ENCODE measurements at places on chromosomes 6 and 20.

DNA sequence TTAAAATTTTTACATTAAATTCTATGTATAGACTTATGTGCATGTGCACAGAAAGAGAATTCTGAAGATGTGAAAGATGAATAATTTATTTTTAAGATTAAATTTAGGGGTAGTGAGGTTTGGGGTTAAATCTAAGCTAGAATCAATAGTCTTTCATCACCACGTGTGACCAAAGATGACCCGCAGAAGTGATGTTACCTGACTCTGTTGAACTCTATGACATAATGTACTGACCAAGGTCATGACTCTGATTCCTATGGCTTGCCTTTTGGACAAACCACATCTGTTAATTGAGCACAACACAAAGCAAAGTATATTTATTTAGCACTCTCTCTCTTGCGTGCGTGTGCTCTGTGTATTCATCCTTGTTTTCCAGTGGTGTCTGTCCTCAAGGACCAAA lies 150.6 kb downstream of the BACH2 start:
- DNase-seq = no peak

DNA sequence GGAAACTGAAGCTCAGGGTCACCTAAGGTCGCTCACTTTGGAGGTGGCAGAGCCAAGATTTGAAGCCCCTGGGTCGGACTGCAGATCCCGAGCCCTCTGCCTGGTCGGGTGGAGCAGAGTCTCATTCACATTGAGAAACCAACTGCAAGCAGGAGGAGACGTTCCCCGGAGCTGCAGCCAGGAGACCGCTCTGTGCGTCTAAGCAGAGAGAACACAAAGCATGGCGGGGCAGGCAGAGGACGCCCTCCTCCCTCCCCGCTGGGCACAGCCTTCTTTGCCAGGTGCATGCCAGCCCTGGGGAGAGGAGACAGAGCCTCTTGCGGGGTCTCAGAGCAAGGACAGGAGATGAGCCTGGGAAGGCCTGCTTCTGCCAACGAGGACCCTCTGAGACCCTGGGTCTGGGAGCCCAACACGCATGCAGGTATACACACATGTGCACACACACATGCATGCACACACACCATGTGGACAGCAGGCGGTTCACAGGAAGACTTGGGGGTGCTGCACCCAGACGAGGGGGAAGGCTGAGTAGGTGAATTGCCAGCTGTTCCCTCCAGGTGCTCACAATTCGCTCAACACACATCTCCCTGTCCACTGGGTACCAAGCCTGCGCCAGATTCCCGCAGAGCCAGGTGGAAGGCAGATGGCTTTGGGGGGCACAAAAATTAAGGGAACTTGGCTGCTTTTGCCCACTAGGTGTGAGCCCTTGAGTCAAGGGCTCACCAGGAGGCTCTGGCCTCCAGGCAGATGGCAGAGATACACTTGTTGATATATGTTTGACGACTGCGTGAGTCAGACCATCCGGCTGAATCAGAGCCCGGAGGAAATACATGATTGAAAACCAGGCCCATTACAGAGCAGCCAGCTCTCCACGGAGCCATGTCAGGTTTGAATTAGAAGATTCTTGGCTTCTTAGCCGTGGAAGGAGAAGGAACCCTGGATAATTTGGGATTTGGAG lies 5.5 kb upstream of the NTSR1 start:
- no peak for DNase-seq

GRCh38 chr20:63475209-63475608 lies 2.8 kb upstream of the KCNQ2 start:
- no peak for DNase-seq

- DNase-seq = no peak
These were observed 20.6 kb upstream of the QKI start for GRCh38 chr6:163393923-163394322.

DNA sequence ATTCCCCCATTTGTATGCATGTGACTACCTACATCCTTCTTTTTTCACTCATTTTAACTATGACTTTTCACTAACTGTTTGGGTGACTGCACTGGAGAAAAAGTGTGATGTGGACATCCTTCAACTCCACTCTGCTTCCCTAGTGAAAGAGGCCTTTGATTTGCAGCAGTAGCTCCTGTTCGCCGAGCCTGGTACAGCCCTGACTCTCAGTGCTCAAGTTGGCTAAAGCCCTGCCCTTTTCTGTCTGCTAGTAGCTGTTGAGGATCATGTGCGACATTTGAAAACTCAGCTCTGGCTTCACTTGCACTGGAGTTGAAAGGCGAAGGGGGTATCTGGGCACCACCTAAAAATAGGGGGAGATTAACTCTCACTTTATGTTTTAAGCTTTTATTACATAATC lies 42.1 kb downstream of the DAAM2 start:
- no peak for DNase-seq

DNA sequence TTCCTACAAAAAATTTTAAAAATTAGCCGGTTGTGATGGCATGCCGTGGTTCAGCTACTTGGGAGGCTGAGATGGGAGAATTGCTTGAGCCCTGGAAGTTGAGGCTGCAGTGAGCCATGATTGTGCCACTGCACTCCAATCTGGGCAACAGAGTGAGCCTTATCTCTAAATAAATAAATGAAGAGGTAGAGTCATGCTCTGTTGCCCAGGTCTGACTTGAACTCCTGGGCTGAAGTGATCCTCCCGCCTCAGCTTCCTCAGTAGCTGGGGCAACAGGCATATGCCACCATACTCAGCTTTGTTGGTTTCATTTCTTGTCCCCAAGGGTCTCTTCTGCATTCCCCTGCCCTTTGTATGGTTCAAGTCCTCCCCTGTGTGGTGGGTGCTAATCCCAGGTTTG lies 17.0 kb downstream of the HSPA1B start:
- no peak for DNase-seq

DNA sequence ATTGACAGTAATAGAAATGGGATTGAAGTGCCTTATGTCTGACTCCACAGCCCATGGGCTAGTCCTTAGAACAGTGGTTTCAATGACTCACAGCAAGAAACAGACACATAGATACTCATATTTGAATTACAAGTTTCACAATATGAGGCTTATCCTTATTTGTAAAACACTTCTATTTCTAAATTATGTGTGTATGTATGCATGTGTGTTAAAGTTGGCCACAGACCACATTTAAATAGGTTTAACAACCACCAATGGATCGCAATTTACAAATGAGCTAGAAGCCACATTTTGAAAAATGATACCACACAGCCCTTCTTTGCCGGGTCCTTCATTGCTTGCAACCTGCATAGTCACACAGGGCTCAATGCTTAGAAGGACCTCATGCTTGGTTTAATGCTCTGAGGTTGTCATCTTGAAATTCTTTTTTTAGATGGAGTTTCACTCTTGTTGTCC lies 157.8 kb upstream of the PREP start:
- no peak for DNase-seq

DNA sequence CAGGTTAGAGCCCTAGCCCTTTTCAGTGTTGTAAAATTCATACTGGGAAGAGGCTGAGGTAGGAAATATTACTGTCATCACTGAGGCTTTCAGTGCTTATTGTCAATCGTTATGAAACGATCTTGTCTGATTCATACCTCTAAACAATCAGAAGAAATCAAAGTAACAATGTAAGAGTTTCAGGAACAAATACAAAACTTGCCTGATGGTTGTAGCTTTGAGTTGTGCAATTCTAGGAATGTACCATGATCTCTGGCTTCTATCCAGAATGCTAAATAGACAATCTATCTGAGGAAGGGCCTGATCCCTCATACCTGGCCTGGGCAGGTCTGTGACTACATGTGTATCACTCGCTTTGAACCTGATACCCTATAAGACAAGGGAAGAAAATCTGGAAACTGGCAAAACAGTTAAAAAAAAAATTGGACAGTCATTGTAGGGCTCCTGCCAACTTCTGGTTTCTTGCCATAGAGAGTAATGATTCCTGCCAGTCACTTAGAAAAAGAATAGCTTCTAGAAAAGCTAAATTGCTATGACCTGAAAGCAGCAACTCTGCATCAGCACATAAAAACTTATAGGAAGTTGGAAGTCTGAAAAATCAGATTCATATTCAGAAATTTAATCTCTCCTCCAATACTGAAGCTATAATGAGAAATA lies 234.7 kb downstream of the BTBD9 start:
- no peak for DNase-seq

- DNase-seq = no peak
These were observed 32.8 kb downstream of the PSMB9 start for GRCh38 chr6:32886681-32887383.

GRCh38 chr6:47681201-47681990 lies 17.0 kb upstream of the ADGRF4 start:
- no peak for DNase-seq

- DNase-seq = no peak
These were observed 120.4 kb downstream of the BCAS1 start for GRCh38 chr20:53950031-53950430.

DNA sequence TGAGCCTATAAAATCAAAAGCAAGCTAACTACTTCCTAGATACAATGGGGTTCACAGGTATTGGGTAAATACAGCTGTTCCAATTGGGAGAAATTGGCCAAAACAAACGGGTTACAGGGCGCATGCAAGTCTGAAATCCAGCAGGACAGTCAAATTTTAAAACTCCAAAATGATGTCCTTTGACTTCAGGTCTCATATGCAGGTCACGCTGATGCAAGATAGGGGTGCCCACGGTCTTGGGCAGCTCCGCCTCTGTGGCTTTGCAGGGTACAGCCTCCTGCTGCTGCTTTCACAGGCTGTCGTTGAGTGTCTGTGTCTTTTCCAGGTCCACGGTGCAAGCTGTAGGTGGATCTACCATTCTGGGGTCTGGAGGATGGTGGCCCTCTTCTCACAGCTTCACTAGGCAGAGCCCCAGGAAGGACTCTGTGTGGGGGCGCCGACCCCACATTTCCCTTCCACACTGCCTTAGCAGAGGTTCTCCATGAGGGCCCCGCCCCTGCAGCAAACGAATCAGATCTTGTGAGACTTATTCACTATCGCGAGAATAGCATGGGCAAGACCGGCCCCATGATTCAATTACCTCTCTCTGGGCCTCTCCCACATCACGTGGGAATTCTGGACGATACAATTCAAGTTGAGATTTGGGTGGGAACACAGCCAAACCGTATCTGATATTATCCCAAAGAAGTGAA lies 11.9 kb upstream of the SMIM29 start:
- no peak for DNase-seq

GRCh38 chr6:43290905-43291355 lies 7.1 kb upstream of the SLC22A7 start:
- DNase-seq = no peak

- no peak for DNase-seq
These were observed at the start of gene FNDC1 for GRCh38 chr6:159169193-159169555. Gene FNDC1, plus strand, starts transcription at chr6:159169400. Its CDS starts 197 bp downstream, at chr6:159169597.

DNA sequence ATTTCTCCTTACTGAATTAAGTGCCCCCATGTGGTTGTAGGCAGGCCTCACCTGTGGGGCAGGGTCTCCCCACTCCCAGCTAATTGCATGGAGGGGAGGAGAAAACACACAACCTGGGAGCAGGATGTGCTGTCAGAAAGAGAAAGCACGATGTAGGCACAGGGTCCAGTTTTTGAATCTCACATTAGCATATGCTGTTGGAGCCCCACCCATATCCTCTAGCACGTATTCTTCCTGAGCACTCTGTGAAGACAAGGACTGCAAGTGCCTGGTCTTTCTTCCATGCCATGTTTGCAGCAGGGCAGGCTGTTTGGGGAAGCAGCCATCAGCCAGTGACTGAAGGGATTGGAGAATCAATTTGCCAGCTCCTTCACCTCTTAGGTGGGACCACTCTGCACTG lies 108.2 kb downstream of the CFAP61 start:
- DNase-seq = no peak

Data from cortex of kidney (tissue), 1 donor.